Kasumi-1 (cell line): ENCODE measurements at places on chromosomes 7 and 10.

GRCh38 chr10:75048669-75049098 lies 62.8 kb upstream of the SAMD8 start:
- DNase-seq, result no peak

GRCh38 chr10:132938472-132939339 lies 3.7 kb downstream of the CFAP46 start:
- peak; percentile 23 for DNase-seq

- no peak for DNase-seq
Observed at GRCh38 chr10:93541402-93542357, 24.8 kb upstream of the FFAR4 start.

DNA sequence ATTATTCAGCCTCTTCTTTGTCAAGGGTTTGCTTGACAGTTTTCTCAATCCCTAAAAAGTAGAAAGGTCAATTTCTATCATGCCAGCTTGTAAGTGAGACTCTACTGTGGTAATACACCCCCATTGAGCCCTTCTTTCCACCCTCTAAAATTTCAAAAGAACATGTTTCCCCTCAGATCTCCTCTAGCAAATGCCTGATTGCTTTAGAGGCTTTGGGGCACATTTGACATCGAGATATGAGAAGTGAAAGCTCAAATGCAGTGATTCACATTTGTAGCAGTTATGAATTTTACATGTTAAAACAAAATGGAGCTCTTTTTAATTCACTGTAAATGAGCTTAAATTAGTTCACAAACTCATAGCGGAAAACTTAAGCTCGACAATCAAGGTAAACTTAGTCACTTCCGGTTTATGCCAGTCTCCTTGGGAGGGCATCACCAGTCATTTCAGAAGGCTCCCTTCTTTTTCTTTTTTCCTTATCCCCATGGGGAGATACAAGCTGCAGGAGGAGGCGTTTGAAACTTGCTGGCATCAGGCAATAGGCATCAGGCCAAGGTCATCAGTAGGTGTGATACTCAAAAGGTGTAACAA lies 55.3 kb upstream of the ADO start:
- DNase-seq, result no peak

GRCh38 chr10:22761569-22762220 lies 47.3 kb upstream of the PIP4K2A start:
- DNase-seq, result no peak

GRCh38 chr10:89129911-89130310 lies 77.2 kb downstream of the CH25H start:
- DNase-seq, result no peak
